ENCODE measurements at places on chromosomes 11 and 22.

- DNase-seq, result no peak
These were observed 22.4 kb upstream of the CACNG2 start for GRCh38 chr22:36726007-36726380.

GRCh38 chr22:34986523-34986922, 79.4 kb upstream of the ISX start:
- no peak for DNase-seq

DNA sequence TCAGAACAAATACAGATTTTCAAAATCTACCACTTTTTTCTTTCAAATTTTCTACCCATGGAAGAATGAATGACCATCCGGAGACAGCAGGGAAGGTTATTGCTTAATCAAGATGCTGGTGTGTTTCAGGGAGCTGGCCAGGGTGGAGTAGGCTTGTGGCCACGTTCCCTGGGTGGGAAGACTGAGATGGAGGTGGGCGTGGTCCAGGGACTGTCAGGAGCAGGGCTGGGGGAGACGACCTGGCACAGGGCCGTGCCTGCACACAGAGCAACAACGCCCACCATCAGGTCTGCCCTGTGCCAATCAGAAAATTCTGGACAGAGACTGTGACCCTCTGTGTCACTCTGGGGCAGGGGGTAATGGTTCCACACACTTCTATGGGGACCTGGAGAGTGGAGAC, 7.1 kb upstream of the APOBEC3H start:
- no peak for DNase-seq

- no peak for DNase-seq
These were observed 35.8 kb downstream of the OR4C6 start for GRCh38 chr11:55697817-55698216.

DNA sequence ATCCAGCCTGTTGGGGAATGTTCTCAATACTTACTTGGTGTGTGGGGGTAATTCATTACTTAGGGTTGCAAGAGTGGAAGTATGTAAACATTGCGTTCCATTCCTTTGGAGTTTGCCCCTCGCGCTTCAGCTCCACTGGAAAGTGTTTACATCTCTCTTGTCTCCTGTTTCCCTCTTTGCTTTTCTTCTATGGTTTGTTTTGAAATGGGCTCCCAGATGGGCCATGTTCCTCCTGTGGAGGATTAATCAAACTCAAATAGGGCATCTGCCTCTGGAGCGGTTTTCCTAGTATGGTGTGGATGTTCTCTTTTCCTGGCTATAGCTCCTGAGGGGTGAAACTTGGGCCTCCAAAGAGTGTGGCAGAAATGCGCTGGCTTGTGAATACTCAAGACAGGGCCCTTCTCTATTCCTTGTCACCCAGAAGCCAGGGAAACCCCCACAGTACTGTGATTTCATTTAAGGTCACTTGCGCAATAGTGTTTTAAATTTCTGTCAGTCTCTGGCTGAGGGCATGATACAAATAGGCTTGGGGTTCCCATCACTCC, 51.9 kb downstream of the CD44 start:
- no peak for DNase-seq

DNA sequence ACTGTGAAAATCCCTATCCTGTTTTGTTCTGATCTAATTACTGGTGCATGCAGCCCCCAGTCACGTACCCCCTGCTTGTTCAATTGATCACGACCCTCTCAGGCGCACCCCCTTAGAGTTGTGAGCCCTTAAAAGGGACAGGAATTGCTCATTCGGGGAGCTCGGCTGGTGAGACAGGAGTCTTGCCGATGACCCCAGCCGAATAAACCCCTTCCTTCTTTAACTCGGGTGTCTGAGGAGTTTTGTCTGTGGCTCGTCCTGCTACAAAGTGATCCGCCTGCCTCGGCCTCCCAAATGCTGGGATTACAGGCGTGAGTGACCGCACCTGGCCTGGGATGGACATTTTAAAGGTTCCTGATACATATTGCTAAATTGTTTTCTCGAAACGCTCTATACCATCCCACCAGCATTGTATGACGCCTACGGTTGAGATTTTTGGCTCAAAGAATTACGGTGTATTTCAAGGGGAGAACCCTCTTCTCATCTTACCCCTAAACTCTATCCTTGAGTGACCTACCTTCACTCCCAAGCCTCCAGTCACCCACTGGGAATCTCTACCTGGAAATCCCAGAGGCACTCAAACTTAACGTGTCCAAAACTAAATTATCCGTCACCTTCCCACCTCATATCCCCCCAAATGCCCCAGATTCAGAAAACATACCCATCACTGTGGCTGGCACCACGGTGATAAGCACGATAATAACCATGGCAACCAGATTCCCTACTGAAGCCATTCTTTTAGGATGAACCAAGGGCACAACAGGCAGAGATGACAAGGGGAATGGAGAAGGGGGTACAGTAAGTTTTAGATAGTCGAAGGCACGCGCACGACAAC, 789 bp upstream of the POLA2 start:
- DNase-seq, result no peak

- no peak for DNase-seq
These were observed 5.9 kb downstream of the YPEL4 start for GRCh38 chr11:57643802-57644201.

GRCh38 chr11:9313648-9314290, 624 bp downstream of the TMEM41B start:
- no peak for DNase-seq

GRCh38 chr11:126480410-126481302, 125.2 kb downstream of the ST3GAL4 start:
- peak; percentile 19 for DNase-seq

DNA sequence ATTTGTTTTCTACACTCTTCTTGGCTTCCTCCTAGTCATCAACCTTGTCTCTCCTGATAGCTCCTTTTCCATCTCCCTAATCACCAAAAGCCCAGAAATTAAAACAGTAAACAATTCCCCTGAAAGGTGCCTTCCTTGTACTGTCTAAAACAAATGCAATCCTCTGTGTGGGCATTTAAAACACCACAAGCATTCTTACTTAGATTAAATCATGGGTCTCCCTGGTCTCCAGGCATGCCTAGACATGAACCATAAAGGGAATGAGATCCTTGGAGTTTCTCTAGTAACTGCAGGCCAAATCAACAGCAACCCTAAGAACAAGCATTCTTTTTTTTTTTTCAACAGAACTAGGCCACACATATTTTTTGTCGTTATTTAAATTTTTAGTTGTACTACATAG, 1.9 kb downstream of the BTG4 start:
- no peak for DNase-seq

DNA sequence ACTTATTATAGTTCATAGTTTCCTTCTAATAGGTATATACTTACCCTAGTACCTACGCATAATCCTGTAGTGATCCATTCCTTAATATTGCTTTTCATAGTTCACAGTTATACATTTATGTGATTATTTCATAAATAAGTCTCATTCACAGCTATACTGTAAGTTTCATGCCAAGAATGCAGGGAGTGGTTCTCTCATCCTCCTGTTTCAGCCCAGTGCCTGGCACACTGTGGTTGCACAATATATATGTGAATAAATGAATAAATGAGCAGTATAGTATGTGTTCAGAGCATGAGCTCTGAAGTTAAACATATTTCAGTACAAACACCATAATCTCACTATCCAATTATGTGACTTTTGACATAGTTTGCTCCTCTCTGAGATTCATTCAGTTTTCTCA, 115.8 kb downstream of the MAML2 start:
- DNase-seq, result no peak

DNA sequence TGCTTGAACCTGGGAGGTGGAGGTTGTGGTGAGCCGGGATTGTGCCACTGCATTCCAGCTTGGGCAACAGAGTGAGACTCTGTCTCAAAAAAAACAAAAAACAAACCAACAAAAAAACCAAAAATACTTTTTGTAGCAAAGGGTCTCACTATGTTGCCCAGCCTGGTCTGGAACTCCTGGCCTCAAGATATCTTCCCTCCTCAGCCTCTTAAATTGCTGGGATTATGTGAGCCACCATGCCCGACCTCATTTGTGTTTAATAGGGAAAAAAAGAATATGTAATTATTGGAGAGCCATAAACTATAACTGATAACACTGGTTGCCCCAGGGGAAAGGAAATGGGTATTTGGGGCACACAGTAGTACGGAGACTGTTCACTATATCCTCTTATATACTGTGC, 19.7 kb downstream of the UVRAG start:
- no peak for DNase-seq

GRCh38 chr11:66958956-66959274, 732 bp upstream of the PC start:
- DNase-seq, result no peak

- no peak for DNase-seq
These were observed 1.8 kb upstream of the CARS1 start for GRCh38 chr11:3058753-3059664.

- no peak for DNase-seq
These were observed 391.1 kb downstream of the ETS1 start for GRCh38 chr11:128196235-128196634.

DNA sequence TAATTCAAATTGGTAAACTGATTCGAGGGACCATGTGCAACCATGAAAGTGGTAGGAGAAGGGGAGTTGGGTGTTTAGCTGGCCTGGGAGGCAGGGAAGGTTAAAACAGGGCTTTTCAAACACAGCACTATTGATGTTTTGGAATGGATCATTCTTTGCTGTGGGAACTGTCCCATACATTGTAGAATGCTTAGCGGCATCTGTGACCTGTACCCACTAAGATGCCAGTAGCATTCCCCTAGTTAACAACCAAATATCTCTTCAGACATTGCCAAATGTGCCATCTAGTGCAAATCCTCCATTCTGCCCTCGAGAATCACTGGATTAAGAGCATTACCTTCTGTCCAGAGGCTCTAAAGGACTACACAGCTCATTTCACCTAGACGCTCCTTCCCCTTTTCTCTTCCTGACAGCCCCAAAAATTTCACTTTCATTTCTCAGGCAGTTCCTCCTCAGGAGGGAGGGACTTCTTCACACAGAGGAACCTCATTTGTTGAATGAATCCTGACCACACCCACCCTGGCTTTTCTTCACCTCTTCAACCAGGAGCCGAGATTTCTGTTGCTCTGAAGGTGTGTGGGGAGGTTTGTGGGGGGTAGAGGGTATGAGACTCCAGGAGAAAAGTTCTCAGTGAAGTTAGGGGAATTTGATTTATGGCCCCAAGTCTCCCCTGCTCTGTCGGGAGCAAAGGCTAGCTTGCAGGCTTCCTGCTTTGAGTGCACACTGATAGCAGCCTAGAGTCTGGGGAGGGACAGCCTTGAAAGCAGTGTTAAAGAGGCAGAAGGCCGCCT, at the start of gene TRIM34:
TSS of gene TRIM34 (plus strand) at position 513 of the 791 bp plus-strand sequence. CDS start 7,331 bp downstream, outside the sequence.
- peak; percentile 28 for DNase-seq

- DNase-seq, result no peak
These were observed 32.7 kb downstream of the ARHGAP42 start for GRCh38 chr11:100719809-100720221.

DNA sequence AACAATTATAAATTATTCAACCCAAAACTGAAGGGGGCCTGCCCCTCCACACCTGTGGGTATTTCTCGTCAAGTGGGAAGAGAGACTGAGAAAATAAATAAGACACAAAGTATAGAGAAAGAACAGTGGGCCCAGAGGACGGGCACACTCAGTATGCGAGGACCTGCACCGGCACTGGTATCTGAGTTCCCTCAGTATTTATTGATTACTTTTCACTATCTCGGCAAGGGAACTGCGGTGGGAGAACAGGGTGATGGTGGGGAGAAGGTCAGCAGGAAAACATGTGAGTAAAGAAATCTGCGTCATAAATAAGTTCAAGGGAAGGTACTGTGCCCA, 3.2 kb downstream of the C11orf54 start:
- no peak for DNase-seq

All from stimulated activated CD8-positive, alpha-beta memory T cell treated with anti-CD3 and anti-CD28 coated beads, Interleukin-4, amount 100 ng/mL, for 4 hours (primary cell).